ENCODE measurements at places on chromosomes 7 and 10.

DNA sequence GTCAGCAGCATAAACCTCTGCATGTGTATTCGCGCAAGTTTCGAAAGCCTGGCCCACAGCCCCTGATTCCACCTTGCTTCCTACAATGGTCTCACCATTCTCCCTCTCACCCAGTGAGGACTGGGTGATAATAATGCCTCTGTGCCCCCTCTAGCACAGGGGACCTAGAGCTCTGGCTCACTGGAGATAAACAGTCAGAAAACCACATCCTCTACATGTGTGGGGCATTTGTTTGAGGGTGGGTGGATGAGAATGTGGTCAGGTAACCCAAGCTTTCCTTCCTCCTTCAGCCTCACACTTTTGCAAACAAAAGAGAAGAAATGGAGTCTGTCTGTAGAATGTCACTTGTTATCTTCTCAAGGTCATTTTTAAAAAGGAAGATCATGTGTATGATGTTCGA lies 373.5 kb downstream of the KCNMA1 start:
- DNase-seq, result no peak

GRCh38 chr10:14742815-14743214 lies 31.9 kb downstream of the FAM107B start:
- DNase-seq, result no peak

DNA sequence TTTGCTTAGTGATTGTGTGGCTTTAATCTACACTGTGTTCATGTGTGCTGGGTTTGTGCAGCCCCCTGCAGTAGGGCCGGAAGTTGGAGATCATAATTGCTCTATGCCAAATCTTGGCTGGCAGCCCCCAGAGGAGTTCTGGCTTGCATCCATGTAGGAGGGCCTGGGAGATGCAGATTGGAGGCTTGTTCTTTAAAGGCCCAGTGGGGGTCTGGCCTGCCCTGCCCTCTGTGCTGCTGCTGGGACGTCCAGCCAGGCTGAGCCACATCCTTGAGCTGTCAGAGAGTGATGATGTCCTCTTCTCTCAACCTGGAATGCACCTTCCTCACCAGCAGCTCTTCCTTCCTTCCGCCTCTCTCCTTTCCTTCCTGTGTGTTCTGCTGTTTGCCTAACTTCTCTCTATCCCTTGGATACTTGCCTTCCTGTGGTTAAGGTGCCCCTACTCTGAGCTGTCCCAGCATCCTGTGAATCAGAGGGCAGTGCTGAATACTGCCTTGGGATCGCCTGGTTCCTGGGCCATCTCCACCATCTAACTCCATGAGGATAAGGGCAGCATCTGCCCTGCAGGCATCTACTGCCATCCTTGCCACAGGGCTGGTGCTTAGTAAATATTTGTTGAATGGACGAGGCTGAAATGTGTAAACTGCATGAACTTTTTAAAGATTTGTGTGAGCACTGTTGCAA lies 30.2 kb downstream of the DOCK1 start:
- no peak for DNase-seq

- DNase-seq, result no peak
Measured at GRCh38 chr7:107913851-107914250, 22.9 kb downstream of the DLD start.

DNA sequence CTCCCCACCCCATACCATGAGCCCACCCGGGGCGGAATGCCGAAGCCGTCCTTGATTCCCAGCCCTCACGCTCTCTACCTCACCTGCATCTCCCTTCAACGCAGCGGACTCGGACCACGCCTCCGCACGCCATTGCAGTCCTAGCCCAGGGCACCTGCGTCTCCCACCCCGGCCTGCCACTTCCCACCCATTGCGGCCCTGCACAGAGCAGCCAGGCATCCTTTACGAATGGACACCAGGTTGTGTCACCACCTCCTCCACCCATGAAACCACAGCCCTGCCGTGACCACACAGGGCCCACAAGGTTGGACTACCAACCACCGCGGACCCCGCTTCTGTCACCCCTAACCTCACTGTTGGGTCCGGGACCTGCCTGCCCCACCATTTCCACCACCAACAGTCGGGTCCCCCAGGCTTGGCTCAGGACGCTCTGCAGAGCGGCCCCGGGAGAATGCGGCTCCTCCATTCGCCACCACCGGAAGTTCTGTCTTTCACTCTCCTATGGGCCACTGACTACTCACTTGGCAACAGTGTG lies 232.5 kb downstream of the MAD1L1 start:
- DNase-seq, result no peak

DNA sequence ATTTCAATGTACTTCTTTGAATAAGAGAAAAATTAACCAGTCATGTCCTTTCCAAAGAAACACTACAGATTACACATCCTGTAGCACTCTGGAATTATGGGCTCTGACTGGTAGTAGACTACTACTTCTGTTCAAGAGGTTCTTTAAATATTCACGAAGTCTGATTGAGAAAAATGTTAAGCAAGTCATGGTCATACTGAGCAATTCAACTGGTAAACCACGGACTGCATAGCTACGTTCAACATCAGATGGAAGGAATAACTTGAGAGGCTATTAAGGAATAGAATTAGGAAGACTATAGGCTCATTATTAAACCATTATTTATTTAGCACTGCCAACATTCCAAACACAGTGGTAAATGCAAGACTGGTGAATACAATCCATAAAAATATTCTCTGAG lies 160.8 kb downstream of the IMMP2L start:
- DNase-seq, result no peak

GRCh38 chr7:37337522-37337921 lies 111.1 kb downstream of the ELMO1 start:
- DNase-seq, result no peak

DNA sequence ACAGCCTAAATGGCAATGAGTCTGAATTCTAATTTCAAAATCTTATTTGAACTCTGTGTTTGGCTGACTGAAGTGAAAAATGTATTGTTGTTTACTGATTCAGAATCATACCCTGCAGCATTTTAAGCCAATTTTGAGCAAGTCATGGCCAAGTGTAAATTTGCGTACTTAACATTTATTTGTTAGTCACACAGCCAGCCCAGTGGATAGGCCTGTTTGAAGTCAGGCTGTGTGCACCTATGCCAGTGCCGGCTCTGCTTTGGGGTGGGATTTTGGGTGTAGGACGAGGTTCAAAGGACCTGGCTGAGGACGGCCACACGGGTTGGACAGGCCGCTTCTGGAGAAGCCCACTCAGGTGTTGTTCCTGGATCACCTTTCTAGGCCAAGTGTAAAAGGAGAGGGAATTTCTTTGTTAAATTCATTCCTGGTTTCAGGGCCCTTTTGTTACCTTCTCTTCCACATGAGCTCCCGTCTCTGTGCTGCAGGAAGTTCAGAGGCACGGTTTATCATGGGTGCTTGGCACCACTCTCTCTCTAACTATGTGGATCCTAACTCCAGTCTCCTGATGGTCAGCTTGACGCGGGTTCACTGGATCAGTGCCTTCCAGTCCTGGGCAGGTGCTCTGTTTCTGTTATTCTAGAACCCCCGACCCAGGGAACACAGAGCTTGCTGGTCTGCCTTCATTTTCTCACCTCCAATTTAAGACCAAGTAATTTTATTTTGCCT lies 84.7 kb downstream of the CCNY start:
- DNase-seq, result peak; percentile 40

DNA sequence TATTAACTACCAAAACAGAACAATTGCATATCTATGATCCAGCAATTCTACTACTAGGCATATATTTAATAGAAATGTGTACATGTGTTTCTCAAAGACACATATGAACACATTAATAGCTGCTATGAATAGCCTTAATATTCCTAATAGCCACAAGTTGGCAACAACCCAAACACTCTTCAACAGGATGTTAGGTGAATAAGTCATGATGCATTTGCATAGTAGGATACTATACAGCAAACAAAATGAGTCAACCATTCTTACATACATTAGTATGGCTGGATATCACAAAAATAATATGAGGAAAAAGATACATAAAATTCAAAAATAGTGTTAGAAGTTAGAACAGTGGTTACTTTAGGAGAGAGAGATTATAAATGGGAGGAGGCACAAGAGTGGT lies 26.8 kb upstream of the ZNF746 start:
- no peak for DNase-seq

DNA sequence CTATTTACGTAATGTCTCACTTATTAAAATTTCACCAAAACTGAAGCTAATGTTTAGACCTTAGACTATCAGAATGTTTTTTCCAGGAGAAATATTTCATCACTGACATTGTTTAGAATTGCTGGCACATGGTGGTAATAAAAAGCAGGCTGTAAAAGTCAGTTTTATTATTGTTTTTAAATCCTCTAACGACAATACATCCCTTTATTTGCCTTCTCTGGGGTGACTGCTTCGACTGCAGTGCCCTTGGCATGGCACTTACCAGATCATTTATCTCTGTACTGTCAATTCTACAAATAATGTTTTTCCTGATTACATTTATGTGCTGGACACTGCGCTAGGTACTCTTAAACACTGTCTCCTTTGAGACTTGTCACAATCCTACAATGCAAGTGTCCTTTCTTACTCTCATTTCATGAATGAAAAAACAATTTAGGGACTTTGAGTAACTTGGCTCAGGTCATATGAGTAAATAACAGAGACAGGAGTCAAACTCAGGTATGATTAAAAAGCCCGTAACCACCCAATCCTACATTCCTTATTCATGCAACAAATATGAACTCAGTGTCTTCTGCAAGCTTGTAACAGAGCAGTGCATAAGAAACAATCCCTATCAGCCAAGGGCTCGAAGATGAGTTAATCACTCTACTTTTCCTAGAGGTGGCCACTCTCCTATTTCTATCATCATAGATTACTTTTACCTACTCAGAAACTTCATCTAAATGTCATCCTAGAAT lies 5.6 kb upstream of the ING3 start:
- no peak for DNase-seq

DNA sequence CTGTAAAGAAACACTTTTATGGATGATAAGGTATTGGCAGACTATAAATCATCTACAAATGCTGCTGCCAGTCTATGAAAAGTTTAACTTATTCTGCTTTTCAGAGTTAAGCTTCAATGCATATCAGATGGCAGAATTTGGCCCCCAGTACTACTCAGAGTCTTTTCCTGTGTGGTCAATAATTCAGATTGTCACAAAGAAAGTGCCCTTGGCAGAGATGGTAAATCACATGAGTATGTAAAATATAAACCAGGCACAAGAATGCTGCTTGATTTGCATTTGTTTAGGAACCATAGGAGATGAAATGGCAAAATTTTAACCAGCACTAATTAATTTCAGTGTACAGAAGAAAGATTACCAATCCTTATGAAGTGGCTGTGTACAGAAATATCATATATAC lies 818.3 kb upstream of the POT1 start:
- DNase-seq, result no peak

DNA sequence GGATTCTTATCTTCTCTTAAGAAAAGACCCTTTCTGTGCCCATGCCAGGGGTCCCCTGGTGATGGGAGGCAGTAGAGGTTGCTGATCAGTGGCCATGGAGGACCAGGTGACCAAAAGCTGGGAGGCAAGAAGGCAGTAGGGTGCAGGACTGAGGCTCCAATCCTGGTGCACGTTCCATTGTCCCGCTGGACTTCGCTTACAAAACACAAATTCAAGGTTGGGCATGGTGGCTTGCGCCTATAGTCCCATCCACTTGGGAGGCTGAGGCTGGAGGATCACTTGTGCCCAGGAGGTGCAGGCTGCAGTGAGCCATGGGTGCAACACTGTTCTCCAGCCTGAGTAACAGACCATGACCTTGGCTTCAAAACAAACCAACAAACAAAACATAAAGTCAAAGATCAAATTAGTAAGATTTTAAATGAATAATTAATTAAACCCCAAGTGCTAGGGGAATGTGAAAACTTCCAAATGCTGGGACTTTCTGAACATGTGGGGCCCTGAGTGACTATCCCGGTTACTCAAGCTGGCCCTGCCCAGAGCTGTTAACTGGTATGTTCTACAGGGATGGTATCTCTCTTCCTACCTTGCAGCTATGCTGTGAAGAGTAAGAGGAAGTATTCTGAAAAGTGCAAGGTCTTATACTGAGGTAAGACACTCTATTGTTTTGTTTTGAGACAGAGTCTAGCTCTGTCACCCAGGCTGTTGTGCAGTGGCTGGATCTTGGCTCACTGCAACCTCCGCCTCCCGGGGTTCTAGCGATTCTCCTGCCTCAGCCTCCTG lies 97.6 kb downstream of the LYZL2 start:
- no peak for DNase-seq

- peak; percentile 39 for DNase-seq
Measured at GRCh38 chr10:124697837-124698544, 46.2 kb downstream of the FAM53B start.

DNA sequence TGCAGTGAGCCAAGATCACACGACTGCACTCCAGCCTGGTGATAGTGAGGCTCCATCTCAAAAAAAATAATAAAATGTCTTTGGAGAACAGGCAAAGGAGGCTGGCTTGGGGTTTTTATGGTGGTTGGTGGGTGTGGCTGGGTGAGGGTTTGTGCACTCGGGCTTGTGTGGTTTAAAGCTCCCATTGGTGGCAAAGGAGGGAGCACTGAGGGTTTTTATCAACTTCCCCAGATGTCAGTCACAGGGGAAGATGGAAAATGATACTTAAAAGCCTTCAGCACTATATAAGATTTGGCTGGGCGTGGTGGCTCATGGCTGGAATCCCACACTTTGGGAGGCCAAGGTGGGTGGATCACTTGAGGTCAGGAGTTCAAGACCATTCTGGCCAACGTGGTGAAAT lies 16.3 kb upstream of the RNF216 start:
- no peak for DNase-seq

- DNase-seq, result no peak
Measured at GRCh38 chr7:146661435-146661834, 544.8 kb downstream of the CNTNAP2 start.

DNA sequence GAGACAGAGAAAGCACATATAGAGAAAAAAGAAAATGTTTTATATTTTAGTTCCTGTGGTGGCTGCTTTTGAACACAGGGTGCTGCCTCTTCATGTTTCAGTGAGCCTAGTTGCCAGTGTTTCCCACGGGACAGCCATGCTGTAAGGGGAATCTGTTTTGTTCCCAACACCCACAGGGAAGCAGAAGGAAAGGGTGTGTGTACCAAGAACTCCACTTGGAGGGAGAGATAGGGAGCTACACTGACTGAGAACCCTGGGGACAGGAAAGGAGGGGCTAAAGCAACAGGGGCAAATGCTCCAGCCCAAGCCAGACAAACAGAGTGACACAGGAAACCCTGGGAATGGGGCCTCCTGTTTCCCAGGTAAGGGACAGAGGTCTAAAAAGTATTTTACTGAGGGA lies 40.2 kb downstream of the FRMPD2 start:
- no peak for DNase-seq

DNA sequence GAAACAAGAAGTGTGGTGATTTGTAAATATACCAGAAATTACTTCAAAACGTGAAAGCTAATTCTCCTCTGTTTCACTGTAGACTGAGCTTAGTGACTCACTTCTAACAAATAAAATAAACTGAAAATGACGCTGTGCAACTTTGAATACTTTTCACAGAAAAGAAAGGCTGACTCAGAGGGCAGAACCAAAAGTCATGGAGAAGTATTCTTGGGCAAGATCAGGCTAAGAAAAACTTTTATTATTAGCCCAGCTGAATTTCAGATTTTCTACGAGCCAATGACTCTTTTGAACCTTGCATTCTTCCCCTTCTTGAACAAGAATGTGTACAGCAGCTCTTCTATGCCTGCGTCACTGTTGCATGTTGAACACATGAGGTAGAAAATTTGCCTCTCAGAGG lies 527.3 kb upstream of the GHITM start:
- DNase-seq, result no peak

- DNase-seq, result no peak
Measured at GRCh38 chr7:1245524-1246050, 12.9 kb downstream of the UNCX start.

GRCh38 chr7:22213081-22213480 lies 143.9 kb downstream of the RAPGEF5 start:
- DNase-seq, result no peak

GRCh38 chr10:94005050-94005449 lies 11.3 kb downstream of the PLCE1 start:
- DNase-seq, result no peak

Data from brain (organoid and tissue), 16 donors.